Activated T-cell treated with anti-CD3 and anti-CD28 coated beads for 4 hours (primary cell): ENCODE measurements at places on chromosomes 4 and X.

DNA sequence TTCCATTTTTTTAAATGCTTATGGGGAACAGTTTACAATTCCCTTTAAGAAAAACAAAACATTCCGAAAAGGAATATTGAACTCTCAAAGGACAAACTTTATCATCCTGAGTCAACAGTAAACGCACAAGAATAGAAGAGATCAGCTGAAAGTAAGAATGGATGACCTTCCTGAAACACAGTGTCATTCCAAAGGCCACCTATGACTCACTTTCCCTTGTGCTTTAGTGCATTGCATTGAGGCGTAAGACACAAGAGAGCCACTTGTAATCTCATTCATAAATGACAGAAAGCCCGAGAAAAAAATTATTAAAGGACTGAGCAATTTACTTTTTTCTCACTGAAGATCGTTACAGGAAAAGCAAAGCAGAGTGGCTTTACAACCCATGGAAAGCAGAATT, 1062.4 kb upstream of the DIAPH2 start:
- no peak for DNase-seq

- no peak for DNase-seq
These were observed 843 bp downstream of the RPL34 start for GRCh38 chr4:108620933-108621905.

GRCh38 chr4:184950117-184950830, 68.0 kb upstream of the HELT start:
- no peak for DNase-seq

DNA sequence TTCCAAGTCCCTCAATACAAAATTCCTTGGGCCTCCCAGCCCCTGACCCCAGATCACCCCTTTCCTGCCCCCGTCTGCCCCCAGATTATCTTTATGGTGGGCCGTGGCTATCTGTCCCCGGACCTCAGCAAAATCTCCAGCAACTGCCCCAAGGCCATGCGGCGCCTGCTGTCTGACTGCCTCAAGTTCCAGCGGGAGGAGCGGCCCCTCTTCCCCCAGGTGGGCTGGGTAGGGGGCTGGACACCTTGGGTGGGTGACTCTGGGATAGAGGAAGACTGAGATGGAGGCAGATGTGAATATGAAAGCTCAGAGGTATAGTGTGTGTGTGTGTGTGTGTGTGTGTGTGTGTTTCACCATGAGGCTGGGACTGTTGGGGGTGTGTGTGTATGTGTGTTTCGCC, 9.8 kb downstream of the ARAF start:
- DNase-seq: no peak

GRCh38 chrX:137354851-137355250, 211.1 kb upstream of the ZIC3 start:
- DNase-seq: no peak

DNA sequence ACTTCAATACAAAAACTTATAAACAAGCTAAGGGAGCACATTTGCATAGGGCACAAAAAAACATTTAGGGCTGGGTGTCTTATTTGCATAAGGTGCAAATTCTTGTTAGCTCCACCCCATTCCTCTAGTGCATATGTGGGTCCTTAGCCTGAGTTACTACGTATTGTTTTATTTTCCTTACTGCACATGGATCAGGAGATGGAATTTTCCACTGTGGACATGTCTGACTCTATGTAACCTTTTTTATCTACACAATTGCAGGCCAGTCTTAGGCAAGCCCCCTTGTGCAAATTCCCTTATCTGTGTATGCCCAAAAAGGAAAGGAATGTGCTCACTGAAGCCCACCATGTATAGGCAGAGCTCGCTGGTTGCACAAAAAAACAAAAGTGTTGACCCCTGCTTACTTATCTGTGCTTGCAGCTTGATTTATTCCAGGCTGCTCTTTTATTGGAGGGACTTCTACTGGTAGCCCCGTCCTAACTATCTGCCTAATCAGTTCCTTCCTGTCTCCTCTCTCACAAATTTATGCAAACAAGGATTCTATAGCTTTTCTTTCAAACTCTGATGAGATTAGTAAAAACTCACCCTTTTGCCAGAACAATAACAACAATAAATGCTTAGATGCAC, 359.0 kb upstream of the MAGEB16 start:
- no peak for DNase-seq

- no peak for DNase-seq
These were observed 93.6 kb downstream of the HHIP start for GRCh38 chr4:144739511-144740033.

- no peak for DNase-seq
These were observed 90.3 kb upstream of the TEX13D start for GRCh38 chrX:124242131-124242530.

DNA sequence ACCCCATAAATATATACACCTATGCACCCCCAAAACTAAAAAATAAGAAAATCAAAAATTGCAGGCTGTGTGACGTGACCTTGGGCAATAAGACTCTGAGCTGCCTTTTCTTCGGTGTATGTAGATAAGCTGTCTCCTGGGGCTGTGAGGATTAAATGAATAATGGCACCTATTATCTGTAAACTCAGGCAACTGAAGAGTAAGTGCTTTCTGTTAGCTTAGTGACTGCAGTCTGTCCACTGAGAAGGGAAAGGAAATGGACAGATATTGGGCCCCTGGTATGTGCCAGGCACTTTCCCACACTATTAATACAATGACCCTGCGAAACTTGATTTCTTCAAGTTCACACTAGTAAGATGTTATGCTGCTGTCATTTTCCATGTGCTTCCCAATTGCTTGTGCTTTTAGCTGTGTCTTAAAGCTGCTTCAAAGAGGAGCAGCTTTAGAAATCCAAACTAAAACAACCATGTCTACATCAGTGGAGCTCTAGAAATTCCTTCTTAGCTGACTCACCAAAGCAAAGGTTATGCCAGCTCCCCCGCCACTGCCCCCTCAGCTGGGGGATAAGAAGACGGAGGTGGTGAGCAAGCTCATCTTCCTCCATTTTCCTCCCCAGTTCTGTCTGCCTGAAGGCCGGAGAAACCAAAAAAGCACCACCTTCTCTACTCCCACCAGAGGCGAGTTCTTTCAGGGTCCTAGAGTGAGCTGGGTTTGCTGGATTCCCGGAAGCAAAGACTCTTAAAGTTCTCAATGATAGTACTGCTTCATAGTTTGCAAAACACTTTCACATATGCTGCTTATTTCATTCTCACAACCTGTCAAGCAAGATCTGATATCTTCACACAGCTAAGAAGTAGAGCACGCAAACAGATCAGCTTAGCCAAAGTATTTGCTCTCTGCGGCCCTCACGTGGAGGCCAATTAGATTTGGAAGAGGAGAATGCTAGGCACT, 8.8 kb upstream of the DGAT2L6 start:
- DNase-seq: no peak

GRCh38 chr4:86999136-86999643, 64.4 kb downstream of the AFF1 start:
- DNase-seq: no peak

DNA sequence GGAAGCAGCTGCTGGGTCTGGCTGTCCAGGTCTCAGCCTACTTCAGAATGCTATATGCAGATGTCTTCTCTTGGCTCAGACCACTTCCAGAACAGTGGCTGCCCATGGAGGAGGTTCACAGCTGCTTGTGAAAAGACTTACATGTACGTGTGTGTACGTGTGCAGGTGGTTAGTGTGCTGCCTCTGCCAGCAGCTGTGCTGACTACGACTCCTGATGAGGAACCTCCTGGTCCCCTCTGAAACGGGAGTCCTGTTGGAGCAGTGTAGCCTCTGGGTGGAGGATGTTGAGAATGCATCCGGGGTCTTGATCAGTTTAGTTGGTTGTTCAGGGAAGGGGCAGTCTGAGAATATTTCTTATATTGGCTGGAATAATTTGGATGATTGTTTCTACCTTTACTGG, 155.9 kb upstream of the WDR1 start:
- DNase-seq: no peak

GRCh38 chr4:60033826-60034225, 1166.3 kb upstream of the ADGRL3 start:
- DNase-seq: no peak

DNA sequence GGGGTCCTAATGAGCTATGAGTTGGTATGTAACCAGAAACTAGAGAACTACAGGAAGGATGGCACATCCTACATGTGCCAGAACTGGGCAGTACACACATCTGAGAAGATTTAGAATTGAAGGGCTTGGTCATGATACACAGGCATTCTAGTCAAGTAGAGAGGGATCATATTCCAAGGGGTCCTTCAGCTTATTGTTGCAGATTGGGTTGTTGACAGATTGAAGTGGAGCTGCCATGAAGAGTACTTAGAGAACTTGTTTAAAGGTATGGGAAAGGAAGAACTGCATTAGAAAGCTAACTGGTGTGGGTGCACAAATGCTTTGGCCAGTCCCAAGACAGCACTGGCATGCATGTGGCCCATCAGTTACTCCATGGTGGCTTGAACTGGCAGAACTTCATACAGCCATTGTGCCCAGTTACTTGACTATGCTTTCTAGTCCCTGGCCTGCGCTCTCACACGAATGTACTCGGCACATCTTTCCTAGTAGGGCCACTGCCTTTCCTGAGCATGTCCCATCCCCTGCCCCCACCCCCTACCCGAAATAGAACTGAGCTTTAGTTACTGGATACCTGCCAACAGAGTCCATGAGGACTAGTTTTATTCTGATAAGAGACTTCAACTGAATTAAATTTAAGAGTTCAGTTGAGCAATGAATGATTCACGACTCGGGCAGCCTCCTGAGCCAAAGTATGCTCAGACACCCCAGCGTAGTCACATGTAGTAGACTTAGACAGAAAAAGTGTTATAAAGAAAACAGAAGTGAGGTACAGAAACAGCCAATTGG, 64.0 kb downstream of the CCNG2 start:
- no peak for DNase-seq

- DNase-seq: no peak
These were observed 36.0 kb upstream of the SPANXC start for GRCh38 chrX:141278306-141278705.

- DNase-seq: no peak
These were observed 138.9 kb downstream of the LARP7 start for GRCh38 chr4:112775801-112776200.

DNA sequence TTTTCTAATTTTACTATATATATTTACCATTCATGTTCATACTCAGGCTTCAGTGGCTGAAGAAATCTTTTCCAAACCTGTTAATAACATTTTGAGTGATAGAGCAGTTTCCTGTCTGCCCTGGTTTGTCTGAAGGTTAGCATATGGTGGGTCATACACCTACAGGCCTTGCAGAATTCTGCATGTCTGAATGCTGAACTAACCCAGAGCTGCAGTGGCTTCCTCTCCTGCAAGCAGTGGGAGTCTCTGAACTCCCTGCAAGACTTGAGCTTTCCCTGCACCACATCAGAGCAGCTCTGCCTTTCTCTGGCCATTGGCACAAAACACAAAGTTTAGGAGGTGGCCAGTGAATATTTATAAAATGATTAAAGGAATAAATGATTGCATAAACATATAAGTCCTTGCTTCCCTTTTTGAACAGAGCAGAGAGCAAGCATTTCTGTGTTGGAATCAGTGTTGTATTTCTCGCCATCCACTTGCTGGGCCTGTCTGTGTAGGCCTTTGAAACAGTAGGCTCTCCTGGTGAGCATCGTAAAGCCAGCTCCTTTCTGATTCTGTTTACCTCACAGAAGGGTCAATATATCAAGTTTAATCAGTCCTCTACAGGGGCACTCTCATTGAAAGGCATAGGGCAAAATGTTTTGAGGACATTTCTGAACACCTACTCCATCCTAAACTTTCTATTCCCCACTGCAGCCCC, 15.0 kb upstream of the UNC5C start:
- no peak for DNase-seq

- no peak for DNase-seq
These were observed 103.1 kb upstream of the GPRIN3 start for GRCh38 chr4:89410687-89411086.

DNA sequence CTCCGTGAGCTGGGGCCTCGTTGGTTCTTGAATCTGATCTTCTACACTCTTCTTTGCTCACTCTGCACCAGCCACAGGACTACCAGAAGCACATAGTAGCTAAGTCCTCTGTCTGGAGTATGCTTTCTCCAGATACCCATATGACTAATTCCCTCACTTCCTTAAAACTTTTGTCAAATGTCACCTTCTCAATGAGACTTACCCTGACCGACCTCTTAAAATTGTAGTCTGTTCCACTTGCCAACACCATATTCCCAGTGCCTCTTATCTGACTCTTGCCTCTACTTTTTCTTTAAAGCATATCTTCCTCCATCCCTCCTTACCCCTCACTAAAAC, 10.0 kb downstream of the PARM1 start:
- DNase-seq: no peak

DNA sequence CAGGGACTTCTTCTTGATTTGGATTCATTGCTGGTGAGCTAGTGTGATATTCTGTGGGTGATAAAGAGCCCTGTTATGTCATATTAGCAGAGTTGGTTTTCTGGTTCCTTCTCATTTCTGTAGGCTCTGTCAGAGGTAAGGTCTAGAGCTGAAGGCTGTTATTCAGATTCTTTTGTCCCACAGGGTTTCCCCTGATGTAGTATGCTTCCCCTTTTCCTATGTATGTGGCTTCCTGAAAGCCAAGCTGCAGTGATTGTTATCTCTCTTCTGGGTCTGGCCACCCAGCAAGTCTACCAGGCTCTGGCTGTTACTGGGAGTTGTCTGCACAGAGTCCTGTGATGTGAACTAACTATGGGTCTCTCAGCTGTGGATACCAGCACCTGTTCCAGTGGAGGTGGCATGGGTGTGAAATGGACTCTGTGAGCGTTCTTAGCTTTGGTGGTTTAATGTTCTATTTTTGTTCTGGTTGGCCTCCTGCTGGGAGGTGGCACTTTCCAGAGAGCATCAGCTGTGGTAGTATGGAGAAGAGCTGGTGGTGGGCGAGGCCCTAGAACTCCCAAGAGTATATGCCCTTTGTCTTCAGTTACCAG, 373.7 kb downstream of the AR start:
- no peak for DNase-seq

DNA sequence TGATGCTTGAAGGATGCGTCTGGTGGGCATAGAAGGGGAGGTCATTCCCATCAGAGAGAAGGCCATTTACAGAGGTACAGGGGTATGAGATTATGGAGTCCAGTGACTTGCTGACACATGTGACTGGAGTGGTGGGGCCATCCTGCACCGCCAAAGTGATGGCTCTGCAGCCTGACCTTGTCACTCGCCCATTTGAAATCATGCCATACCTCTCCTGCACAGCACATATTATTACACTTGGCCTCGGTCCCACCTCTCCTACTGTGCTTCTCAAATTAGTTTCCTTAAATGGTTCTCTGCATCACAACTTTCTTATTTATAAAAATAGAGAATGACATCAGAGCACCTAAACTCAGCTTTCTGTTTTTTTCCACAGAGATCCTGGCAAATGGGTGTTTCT, 60.7 kb upstream of the HAND2 start:
- no peak for DNase-seq

DNA sequence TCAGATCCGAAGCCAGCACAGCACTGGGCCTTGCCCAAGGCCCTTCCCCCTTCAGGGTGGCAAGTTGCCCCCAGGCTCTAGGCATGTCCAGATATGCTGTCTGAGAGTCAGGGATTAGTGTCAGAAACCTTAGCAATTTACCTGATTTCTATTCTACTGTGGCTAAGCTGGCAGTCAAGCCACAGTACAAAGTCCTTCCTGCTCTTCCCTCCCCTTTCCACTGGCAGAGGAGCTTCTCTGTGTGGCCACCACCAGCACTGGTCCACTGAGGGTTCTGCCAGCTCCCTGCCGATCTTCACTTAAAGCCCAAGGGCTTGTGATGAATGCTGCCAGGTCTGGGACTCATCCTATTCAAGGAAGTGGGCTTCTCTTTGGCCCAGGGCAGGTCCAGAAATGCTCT, 324.5 kb upstream of the RPS6KA3 start:
- DNase-seq: no peak
